Mucosa of descending colon (tissue), 3 donors: ENCODE measurements at places on chromosomes 11 and 22.
A peak's percentile ranks its signal among the peaks of the same experiment; 100 is the strongest.

DNA sequence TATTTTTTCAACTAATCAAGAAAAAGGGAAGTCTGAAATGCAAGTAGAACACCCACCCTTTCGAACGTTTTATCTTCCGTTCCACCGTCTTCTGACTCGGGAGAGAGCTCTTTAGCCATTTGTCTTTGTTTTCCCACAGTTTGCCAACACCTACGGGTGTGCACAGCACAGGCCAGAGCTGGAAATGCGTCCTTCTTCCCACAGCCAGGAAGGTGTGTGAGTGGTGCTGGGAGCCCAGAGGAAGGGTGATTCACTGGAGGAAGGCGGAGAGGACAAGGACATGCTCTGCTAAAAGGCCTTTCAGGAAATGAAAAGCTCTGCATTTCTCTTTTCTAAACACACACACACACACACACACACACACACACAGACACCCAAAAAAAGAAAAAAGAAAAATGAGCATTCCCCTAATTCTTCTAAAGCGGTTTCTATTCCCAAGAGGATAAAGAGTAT, 18.5 kb downstream of the ENDOD1 start:
- peak; percentile 38 for DNase-seq

DNA sequence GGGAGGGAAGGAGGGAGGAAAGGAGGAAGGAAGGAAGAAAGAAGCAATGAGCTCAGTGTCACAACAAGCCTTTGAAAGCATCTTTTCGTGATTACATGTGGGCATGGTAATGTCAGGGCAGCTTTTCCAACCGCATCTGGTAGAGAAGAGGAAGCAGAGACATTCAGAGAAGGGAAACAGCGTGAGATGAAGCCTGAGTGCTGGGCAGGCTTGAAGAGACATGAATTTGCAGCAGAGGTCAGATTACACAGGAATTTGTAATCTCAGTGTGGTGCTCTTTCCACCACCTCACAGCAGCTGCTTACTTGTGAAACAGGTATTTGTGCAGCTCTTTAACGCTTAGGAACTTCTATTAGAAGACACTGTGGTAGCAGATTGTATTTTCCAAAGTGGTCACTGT, 289.5 kb upstream of the C11orf87 start:
- DNase-seq, result no peak

DNA sequence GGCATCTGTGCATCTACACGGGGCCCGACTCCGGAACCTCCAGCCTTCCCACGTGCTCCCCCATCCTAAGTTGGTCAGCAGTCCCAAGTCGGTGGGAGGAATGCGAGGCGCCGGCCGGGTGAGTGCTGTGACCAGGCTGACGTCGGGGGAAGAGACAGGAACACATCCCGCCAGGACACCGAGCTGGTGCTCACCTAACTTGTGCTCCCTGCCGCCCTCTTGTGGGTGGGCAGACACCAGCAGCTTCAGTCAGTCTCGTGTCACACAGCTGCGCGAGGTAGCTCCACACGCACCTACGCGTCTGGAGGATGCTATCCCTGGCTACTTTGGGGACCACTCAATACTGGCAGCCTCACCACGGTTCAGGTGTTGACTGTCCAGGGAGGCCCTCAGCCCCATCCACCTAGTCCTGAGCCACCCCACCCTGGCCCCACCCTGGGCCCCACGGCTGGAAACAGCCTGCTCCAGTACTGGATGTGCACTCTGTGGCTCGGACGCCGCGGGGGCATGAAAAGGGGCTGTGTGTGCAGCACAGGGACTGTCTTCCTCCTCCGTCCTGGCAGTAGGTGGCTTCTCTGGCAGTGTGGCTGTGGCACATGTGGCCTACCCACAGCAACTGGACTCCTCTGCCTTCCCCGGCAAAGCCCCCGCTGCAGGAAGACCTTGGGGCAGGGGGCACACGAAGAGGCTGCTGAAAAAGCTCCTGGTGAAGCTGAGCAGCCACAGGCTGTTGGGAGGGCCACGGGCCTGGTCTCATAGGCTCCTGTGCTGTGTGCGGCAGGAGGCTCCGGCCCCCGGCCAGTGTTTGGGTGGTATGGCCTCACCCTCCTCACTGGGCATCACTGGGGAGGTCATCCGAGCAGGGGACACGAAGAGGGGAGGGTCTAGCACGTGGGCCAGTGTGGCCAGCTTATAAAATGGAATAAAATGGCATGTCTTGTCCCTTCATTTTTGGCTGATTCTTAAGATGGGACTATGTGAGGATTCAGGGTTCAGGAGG, 11.2 kb upstream of the BID start:
- DNase-seq, result peak; percentile 89

GRCh38 chr11:108586600-108586999, 7.0 kb downstream of the EXPH5 start:
- no peak for DNase-seq

DNA sequence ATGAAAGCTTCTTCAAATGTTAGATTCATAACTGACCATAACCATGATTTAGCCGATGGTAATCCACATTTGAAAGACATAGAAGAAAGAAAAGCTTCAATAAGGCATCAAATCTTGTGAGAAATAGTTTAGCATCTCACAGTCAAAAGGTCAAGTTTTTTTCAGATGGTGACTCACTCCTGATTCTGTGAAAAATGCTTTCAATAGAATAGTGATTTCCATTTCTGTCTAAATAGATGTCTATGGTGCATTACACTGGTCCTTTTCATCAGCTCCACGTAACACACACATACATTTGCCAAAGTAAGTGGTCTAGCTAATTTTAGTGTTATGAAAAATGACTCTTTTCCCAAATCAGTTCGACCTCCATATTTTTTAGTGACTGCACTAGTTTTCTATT, 139.2 kb downstream of the LRRC4C start:
- DNase-seq, result no peak

GRCh38 chr22:25051073-25051472, 98.6 kb downstream of the KIAA1671 start:
- DNase-seq, result no peak

DNA sequence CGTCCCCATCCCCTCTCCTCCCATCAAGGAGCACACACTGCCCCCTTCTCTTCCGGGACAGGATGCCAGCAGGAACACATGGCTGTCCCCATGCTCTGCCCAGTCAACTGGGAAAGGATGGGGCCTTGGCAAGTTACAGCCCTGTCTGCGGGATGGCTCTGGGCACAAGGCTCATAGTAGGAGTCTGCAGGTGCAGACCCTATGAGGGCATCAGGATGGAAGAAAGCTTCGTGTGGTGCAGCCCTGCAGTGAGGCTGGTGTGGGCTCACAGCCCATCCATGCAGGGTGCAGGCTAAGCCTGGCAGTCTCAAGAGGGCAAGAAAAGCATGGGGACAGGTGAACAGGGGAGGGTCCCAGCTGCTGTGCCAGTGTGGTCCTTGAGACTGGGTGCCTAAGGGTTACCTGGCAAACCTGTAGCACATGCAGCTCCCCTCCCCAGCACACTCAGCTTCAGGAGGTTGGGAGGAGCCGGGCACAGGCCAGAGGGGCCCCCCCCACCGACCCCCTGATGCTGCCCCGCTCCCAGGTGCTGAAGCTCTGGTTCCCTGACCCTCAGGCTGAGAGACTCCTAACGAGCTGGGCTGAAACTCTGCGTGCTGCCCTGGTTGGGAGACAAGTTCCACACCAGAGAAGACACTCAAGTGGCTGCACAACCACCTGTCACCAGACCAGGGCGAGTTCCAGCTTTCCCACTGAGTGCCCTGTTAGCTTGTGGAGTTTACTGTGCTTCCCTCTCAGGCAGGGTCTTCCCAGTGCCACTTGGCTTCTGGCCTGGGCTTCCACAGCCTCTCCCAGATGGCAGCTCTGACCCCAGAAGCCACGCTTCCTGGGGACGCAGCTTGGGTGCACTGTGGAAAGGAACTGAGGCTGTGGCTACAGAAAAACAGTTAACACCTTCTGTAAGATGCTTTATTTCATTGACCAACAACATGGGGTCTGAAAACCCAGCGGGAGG, 3.3 kb upstream of the SCARF2 start:
- peak; percentile 24 for DNase-seq

DNA sequence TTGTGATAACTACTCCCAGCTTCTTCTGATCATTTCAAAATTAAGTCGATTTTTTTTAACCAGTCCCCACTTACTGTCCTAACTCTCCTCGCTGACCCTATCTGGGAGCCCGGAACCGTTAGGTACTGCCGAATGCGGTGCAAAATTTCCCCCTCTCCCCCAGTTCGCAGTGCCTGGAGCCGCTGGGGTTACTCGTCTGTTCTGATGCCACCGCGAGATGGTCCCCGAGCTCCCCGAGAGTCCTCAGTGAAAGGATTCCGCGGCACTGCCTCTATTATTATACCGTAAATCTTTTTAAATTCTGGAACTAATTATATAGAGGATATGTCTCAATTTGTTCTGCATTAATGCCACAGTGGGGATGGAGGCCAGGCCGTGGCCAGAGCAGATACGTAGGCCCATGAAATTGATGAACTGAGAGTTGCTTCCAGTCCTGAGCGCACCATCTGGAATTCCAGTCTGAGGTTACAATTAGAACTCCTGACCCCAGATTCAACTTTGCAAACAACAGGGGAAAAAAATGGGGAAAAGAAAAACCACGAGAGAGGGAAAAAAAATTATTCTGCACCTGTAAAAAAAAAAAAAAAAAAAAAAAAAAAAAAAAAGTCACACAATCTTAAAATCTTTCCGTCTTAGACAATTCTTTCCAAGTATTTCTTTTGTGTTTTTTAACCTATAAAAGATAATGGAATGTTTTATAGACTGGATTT, 4.3 kb upstream of the WT1 start:
- DNase-seq, result no peak

GRCh38 chr22:24165673-24166072, 15.6 kb upstream of the SUSD2 start:
- no peak for DNase-seq

DNA sequence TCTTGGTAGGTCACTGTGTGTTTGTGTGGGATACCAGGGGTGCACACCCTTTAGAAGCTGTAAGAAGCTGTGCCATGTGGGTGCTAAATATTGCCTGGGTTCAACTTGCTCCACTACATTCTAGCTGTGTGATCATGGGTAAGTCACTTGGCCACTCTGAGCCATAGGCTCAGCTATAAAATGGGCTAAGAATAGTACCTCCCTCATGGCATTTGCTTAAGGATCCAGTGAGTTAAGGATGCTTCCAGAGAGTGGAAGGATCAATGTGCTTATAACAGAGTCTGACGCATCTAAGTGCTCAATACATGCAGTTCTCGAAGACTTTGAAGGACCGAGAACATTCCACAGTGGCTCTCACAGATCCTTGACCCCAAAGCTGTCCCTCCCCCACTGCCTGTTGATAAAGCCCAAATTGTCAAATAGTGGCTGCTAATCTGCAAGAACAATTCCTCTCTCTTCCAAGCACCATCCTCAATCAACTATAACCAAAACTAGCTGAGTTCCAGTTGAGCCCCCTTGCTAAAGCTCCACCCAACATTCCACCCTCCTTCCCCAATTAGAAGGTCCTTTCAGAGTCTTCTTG, 13.2 kb upstream of the TMPRSS6 start:
- DNase-seq, result no peak

DNA sequence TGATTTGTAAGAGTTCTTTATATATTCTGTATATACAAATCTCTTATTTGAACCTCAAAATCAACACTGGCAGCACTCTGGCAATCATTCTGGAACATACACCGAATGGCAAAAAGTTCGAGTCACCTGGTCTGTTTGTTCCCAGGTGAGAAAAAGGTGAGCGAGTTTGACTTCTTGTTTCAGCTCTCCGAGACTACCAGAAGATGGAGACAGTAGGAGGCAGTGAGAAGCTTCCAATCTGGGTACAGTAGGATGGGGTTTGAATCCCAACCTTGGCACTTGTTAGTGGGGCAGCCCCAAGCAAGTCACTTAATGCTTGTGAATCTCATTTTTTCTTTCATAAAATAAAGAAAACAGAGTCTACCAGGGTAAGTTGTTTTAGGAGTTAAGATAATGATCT, 76.4 kb downstream of the C2CD3 start:
- no peak for DNase-seq

DNA sequence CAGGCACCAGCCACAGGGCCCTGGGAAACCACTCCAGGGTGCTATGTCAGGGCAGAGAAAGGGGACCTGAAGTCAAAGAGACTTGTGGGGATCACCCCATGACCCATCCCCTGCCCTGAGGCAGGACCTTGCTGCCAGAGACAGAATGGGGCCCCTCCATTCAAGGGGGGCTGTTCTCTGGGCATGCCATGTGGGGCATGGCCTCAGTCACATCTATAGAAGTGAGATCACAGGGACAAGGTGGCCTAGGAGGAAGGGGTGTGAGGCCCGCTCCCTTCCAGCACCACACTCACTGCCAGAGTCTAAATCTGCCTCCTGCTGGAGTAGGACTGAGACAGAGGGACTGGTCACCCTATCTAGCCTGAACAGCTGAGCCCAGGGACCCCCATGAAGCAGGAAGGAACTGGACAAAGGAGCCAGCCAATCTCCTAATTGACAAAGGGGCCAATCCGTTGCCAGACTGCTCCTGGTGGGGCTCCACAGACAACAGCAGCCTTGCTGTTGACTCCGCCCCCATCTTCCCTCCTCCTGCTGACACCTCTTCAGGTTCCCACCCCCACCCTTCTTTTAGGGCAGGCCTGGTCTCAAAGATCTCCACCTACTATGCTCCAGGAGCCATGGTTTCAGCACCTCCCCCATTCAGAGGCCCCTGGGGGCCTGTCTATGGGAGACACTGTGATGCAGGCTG, 26.0 kb downstream of the NEAT1 start:
- DNase-seq, result peak; percentile 32

DNA sequence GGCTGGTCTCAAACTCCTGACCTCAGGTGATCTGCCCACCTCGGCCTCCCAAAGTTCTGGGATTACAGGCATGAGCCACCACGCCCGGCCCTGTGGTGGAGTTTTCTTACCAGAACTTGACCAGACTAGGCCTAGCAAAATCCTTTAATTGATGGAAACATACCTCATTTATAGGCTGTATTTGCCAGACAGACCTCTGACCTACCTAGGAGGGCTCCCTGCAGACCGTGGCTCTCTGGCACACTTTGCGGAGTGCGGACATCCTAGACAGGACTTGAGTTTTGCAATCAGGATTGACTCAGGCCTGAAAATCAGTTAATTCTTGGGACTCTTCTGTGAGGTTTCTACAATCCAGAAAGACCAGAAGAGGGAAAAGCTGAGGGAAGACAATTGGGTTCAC, 53.1 kb downstream of the FEZ1 start:
- no peak for DNase-seq

- no peak for DNase-seq
Measured at GRCh38 chr11:46505741-46506482, 87.9 kb downstream of the AMBRA1 start.

DNA sequence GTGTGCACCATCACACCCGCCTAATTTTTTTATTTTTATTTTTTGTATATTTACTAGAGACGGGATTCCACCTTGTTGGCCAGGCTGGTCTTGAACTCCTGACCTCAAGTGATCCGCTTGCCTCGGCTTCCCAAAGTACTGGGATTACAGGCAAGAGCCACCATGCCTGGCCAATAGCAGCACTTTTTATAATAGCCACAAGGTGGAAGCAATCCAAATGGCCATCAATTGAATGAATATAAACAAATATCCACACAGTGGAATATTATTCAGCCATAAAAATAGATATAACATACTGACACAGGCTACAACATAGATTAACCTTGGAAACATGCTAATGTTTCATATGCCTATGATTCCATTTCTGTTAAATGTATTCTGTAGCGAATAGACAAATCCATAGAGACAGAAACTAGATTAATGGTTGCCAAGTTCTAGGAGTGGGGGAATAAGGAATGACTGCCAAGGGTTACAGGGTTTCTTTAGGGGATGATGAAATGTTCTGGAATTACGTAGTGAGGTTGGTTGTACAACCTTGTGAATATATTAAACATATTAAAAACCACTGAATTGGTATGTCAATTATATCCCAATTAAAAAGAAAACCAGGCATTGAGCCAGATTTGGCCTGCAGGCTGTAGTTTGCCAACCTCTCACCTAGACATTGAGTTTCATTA, 4.8 kb downstream of the VPS51 start:
- no peak for DNase-seq
